IPS DF 19.7 (cell line): ENCODE measurements at places on chromosomes 11 and 22.

DNA sequence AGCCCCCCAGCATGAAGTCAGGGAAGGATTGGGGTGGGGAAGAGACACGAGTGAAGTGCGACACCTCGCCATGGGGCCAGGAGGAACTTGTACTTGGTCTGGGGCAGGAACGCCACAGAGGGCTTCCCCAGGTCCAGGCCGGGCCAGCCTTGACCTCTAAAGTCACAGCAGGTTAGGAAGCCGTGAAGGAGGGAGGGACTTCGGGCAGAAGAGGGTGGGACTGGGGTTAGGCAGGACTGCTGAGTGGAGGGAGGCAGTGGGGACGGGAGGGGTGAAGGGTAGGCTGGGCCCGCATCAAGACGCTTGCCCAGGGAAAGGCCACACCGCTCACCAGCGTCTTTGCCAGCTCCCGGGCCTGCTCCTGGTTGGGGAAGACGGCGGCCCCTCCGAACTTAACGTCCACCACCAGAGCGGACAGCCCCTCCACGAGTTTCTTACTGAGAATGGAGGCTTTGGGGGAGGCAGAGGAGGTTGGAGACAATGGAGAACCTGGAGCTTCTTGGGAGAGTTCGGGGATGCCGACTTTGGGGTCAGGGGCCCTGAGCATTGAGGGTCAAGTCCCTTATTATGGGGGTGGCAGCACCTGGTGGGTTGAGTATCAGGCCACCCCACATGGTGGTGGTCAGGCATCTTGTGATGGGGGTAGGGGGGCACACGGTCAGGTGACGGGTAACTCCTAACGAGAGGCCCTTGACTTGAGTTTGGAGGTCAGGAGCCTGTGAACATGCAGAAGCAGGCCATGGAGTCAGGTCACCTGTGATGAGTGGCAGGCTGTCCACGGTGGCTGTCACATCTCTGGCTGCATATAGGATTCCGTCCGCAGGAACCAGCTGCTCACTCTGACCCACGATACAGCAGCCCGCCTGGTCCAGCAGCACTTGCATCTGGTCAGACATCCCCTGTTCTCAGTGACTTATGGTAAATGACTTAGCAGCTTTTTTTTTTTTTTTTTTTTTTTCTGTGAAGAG lies 1.7 kb upstream of the SCO2 start:
- DNase-seq = peak; percentile 47

- DNase-seq = no peak
Measured at GRCh38 chr22:42696331-42696967, 24.2 kb downstream of the A4GALT start.

- no peak for DNase-seq
Measured at GRCh38 chr11:13053255-13053917, 44.3 kb downstream of the RASSF10 start.

GRCh38 chr11:116825434-116825833 lies 2.3 kb upstream of the APOA4 start:
- no peak for DNase-seq

GRCh38 chr11:124402326-124402922 lies 3.6 kb upstream of the OR8B3 start:
- peak; percentile 5 for DNase-seq

DNA sequence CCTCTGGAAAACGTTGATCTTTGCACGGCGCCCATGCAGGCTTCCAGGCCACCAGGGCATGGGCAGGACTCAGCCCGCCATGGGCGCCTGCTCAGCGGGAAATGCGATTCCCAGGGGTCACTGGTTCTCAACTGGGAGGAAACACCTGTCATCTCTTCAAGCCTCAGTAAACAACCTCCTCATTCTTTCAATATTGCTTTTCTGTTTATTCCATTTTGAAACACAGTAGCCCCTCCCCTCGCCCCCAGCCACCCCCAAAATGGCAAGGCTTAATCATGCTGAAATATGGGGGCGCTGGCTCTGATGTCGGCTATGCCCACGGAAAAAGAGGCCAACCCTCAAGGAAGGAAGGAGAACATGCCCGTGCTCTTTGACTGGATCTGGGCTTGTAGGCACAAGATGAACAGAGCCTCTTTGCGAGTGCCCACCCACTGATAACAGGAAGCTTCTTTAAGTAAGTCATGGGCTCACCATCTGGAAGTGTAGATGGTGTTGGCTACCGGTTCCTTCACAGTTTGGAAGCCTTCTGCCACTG lies 594 bp upstream of the POU2AF1 start:
- DNase-seq = no peak

DNA sequence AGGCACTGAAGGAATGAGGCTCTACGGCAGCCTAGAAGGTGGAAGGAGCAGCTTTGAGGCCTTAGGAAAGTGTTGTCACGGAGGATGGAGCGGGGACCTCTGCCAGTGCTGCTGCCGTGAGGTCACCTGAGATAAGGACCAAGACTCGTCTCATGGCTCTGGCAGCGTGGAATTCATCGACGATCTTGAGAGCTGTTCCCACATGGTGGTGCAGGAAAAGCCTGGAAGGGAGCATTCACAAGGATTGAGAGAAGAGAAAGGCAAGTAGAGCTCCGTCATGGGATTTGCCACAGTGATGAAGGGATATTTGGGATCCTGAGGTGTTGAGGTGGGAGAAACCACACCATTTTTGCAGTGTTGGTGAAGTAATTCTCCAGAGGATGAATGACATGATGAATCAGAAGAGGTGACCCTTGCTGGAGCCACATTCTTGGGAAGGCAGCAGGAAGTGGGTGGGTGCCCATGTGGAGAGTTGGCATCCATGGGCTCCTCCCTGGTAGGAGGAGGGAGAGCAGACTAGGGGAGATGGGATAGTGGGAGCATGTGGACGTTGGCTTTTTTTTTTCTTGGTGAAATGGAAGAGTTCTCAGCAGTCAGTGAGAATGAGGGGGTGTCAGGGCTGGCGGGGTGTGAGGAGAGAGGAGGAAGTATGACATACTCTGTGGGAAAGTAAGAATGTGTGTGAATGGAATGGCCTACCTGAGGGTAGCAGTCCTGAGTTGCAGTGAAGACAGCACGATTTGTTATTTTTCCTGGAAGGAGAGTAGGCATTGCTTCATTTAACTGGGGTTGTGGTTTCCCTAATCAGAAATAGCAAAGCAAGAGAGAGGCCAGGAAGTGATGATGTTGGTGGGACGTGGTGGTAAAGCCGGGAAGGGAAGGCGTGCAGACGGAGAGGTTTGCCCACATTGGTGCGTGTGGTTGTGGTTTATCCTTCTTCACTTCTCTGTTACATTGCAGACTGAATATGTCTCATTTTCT lies 11.1 kb downstream of the PPP6R3 start:
- DNase-seq = no peak

- DNase-seq = no peak
Measured at GRCh38 chr11:96185220-96185768, 157.7 kb downstream of the MAML2 start.

- DNase-seq = no peak
Measured at GRCh38 chr22:49015993-49016908, 811.4 kb downstream of the BRD1 start.

GRCh38 chr11:110858547-110858921 lies 146.3 kb upstream of the ARHGAP20 start:
- DNase-seq = no peak

DNA sequence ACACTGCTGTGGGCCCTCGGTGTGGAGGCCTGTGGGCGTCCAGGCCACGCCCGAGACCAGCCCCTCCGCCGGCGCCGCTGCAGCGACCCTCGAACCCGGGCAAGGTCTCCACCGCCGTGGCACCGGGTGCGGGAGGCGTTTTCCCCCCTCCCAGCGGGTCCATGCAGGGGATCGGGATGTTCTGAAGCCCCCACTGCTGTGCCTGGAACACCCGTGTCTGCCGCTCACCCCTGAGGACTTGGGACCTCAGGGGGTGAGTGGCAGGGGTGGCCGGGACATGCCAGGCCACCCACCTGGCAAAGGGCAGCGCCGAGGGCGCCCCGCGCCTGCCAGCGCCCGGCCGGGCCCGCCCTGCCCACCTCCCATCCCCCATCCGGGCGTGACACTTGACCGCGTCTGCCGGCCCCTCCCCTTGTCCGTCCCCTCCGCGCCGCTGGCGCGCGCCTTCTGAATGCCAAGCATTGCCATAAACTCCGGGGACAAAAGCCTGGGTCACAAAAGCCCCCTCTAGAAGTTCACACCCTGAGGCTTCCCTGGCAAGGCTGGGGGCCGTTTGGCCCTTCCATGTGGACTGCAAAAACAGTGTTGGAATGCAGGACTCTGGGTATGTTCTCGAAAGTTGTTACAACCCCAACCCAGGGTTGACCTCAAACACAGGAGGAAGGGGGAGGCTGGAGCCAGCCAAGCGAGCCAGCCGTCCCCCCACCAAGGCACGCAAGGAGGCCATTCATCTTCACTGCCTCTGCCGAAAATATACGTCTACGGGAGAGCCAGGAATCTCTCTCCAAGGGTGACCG lies 819 bp upstream of the KCNQ1OT1 start:
- DNase-seq = no peak

DNA sequence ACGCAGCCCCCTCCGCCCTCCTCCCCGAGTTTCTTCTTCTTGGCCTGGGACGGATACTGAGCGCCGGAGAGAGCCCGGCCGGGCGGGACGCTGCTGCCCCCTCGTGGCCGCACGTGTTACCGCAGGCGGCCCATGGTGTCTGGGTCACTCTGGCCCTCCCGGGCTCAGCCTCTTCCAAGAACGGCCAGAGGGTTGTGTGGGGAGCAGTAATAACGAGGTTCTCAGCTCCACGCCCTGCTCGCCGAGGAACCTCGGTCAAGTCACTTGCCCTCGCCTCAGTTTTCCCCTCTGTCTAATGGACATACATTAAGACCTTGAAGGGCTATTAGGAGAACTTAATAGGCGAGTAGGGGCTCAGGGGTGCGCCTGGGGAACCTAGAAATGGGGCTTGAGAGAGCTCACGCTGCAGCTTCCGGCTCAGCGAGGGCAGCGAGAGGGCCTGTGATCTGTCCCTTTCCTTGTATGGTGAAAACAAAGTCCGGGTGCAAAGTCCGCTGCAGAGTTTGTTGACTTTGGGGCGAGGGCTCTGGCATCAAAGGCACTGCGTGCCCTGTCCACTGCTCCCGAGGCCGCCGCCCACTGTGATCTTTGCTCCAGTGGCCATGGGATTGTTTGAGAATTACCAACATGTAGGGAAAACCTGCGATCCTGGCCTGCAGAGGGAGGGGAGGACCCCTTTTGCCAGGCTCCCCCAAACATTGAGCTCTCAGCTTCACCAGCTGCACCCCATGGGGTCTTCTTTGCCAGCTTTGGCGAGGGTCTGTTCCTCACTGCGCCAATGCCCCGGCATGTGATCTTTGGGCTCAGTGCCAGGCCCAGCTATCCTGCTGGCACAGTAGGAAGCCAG lies 14.4 kb upstream of the LRP5 start:
- peak; percentile 40 for DNase-seq

DNA sequence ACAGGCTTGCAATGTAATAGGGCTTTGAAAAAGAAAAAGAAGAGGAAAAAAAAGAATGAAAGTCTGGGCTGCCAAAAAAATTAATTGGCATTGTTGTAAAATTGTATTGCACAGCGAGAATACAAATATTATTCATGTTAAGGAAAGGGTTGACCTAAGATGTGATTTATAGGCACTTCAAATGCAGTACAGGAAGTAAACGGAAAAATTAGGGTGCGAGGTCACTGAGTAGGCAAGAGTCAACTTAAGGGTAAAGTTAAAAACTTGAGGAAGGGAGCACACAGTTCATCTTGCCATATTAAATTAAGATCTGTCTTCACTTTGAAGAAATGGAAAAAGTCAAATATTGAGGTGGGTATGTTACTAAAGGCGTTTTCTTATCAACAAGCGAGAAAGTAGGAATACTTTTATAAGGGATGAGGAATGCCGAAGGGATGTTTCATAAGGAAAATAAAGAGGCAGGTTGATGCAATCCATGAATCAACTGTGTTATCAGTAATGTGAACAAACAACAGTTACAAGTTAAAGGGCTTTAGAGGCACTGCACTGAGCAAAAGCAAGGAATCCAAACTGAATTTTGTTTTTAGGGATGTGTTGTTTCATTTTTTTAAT lies 123.0 kb downstream of the WT1 start:
- no peak for DNase-seq

DNA sequence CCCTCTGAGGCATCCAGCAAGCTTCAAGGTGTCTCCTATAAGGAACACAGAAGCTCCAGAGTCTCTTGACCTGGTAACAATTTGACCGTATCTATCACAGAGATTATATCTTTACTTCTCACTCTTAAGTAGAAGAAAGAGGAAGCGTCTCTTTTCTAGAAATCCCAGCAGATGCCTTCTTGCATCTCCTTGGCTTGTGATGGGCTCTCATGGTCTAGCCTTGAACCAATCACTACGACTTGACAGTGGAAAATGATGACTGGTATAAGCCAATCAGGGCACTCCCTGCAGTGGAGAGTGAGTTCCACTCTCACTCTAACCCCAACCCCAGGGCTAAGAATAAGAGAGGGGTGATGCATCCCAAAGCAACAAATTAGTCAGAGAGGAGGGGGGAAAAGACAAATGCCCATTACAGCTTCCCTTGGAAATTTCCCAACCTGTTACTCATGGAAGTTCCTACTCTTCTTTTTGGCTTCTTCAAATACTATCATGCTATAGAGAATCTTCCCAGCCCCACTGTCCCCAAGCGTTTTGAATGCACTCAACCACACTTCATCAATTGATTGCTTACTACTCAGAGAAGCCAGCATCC lies 293.5 kb downstream of the MN1 start:
- DNase-seq = no peak

GRCh38 chr11:38791346-38791961 lies 2193.4 kb upstream of the RAG2 start:
- DNase-seq = peak; percentile 15

GRCh38 chr11:86874304-86875056 lies 74.1 kb downstream of the PRSS23 start:
- no peak for DNase-seq

DNA sequence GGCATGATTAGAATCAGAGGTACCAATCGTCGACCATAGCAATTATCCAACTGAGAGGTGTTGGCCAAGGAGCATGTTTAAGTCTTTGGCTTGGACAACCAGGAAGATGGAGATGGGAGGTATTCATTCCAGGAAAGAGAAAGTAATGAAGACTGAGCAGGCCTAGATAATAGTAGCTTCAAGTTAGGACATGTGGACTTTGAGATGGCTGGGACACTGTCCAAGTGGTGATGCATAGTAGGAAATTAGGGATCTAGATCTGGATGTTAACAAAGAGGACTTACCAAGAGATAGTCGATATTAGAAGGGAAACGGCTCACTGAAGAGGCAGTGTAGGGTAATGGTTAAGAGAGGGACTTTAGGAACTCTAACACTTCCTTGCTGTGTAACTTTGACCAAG lies 266.7 kb downstream of the FAM76B start:
- DNase-seq = no peak

DNA sequence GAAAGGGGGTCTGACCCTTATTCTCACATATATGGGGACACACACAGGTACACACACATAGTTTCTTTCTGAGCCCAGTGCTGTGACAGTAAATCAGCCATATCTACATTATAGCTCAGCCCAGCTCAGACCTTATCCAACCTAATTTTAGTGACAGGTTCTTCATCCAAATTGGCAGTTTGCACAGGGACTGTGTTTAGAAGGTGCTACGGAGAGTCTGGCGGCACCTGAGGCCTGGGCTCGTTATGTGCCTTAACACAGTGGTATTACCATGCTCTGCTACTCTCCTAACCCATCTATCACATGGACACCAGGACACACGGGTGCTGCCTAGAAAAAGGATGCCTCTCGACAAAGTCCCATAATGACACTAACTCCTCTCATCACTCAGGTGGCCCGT lies 109.3 kb downstream of the GALNT18 start:
- no peak for DNase-seq
